CD8-positive, alpha-beta T cell (primary cell): ENCODE measurements at places on chromosomes 7 and 10. TPM values are rescaled to one million over a fixed set of nuclear protein-coding genes. Genes with fewer than 3 reads are reported as not detected.

DNA sequence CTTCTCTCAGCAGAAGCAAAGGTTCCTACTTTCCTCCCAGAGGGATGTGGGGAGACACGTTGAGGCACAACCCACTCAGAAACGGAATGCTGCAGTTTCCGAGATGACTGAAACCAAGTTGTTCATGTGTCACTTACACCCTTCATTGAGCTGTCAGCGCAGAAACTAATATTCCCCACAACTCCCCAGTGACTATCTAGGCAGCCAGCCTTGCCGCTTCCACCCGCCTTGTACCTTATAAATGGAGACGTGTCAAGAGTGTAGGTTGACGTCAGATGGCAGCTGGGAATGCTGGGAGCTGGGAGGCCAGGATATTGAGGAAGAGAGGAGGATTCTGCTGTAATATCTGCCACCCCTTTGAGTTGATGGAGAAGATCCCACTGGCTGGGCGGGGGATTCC, 15.1 kb downstream of the GPR26 start:
- no peak for DNase-seq

CUZD1 gene
- 0.43 TPM for total RNA-seq

- no peak for DNase-seq
Observed at GRCh38 chr10:124604214-124605000, 139.8 kb downstream of the FAM53B start.

OAT gene
- total RNA-seq, result 49.8 TPM

DNA sequence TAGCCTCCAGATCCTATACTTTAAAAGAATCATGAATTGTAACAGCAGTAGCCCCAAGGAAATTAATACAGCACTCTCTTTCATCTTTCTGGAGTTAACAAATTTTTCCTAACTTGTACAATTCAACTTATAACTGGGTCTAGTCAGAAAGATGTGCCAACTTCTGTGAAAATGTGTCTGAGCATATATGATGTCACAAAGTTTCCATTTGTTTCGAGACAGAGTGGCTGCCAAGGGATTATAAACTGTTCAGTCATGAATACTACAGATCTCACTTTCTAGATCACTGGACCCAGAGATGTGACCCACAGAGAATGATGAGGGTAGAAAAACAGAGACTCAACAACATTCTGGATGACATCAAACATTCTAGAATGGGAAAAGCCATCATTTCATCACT, 249.2 kb upstream of the PHF14 start:
- DNase-seq, result no peak

COL28A1 gene
- total RNA-seq, result 0.36 TPM

- no peak for DNase-seq
Observed at GRCh38 chr10:85578860-85579259, 787.7 kb downstream of the GRID1 start.

GRCh38 chr7:8433477-8434289, at the start of gene NXPH1:
TSS of gene NXPH1 (plus strand) at chr7:8433609.
- no peak for DNase-seq

DNA sequence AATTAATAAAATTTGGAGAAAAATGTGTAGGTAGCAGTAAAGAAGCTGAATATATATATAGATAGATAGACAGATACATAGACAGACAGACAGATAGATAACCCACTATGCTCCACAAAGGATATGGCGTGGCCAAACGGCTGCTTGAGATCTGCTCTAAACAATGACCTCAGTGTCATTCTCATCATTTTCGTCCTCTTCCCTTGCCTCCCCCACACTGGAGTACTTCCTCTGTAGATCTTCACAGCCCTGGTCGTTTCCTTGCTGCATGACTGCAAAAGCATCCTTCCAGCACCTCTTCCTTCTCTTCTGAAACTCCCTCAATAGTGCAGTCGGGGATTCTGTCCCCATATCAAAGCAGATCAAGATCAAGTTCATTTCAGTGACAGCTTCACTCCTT, 35.6 kb upstream of the ATP6V0A4 start:
- DNase-seq, result no peak

SPRN gene
- not detected for total RNA-seq

GRCh38 chr7:71974611-71975010, 437.5 kb downstream of the CALN1 start:
- no peak for DNase-seq

RARRES2 gene
- not detected for total RNA-seq

ACHE gene
- total RNA-seq, result 9.1 TPM

- no peak for DNase-seq
Observed at GRCh38 chr10:23522345-23522744, 83.5 kb downstream of the OTUD1 start.

DNA sequence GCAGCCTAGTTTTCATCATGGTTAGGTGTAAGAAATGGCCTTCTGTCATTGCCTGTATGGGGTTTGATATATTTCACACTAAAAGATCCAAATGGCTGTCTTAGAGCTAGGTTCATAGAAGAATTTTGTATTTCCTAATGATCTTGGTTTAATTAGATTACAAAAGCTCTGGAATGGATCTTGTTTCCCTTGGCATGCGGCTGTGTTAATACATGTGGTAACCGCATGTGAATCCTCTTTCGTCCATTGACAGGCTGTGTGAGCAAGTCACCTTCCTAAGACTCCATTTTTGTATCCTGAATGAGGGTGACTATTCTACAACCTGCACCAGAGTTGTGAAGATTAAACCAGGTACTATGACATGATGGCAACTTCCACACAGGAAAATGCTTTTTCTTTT, 12.4 kb upstream of the FZD1 start:
- DNase-seq, result no peak

GRCh38 chr7:158910254-158911053, 54.1 kb downstream of the DYNC2I1 start:
- DNase-seq, result no peak

- DNase-seq, result no peak
Observed at GRCh38 chr7:99748846-99749579, 14.0 kb upstream of the CYP3A7 start.

AMPH gene
- not detected for total RNA-seq

- DNase-seq, result no peak
Observed at GRCh38 chr7:12025246-12025645, 185.8 kb upstream of the TMEM106B start.

DNA sequence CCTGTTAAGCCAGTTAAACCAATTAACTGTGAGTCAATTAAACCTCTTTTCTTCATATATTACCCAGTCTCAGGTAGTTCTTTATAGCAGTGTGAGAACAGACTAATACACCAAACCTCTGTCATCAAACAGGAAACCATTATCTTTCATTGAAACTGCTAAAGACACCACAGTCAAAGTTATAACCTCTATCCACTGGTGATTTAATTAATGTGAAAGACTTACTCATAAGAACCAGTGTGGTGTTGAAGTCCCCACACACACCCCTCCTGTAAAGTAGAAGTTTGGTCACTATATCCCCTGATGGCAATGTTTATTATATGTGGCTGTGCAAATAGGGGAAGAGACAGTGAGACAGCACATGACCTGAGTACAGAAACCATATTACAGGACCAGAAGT, 228.1 kb downstream of the NEBL start:
- DNase-seq, result no peak

GRCh38 chr7:92815412-92815811, 21.0 kb downstream of the CDK6 start:
- no peak for DNase-seq

DNA sequence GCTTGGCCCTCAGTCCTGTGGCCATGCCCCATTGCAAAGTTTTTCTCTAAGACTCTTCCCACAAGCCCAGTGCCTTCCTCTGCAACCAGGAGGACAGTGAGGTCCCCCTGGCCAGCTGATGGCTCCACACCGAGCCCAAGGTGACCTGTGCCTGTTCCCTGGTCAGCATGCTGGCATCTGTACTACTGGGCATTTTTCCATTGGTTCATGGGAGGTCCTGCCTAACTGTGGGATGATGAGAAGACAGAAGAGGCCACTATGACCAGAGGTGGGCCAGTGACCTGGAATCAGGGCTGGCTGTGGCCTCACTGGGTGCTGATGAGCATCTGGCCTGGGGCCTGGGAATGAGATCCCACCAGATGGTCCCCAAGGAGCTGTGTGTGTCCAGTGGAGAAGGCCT, 20.2 kb downstream of the CALML3 start:
- DNase-seq, result no peak

GPR85 gene
- not detected for total RNA-seq

DNA sequence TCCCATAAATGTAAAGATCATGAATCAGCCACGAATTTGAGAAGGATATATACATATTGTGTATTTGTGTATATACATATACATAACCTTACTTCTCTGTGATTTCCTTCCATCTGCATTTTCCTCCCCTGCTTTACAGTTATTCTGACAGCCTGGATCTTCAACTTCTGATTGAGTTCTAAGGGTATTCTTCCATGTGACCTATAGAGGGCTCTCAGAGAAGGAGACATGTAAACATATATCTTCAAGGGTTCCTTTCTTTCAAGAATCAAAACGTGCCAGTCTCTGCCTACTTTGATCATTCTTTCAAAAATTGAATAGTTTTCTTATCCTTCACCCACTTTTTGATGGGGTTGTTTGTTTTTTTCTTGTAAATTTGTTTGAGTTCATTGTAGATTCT, 453.7 kb upstream of the POT1 start:
- no peak for DNase-seq

DNA sequence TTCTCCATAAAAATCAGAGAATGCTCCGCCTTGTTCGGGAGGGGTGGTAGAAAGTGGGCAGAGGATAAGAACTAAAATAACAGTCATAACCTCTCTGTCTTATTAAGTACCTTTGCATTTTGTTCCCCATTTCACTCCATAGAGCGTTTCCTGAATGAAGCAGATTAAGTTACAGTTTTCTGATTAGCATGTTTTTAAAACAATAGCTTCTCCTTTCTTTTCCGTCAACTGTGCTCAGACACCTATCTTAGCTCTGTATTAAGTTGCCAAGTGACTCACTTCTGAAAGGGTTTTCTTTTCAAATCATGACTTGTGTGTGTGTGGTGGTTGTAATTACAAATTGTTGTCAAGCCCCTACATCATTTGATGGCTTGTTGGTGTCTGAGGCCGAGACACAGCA, 1.4 kb downstream of the HABP2 start:
- DNase-seq, result no peak

ZSWIM8 gene
- 68.2 TPM for total RNA-seq

CPVL gene
- 0.50 TPM for total RNA-seq

DNA sequence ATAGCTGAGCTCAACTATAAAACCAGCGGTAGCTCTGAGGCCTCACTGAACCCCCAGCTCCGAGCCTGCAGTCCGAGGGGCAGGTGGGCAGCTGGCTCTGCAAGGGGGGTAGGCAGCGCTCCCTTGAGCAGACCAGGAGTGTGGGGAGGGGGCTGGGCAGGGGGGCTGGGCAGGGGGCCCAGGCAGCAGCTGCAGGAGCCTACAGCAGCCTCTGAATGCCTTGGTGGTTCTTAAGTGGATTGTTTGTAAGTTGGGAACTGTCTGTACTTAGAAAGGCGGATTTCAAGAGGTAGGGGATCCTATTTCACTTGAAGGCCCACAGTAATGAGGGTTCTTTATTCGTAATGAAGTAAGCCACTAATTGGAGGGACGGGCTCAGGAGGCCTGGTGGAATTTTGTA, 72.3 kb downstream of the ICA1 start:
- no peak for DNase-seq

ANK3 gene
- total RNA-seq, result 11.6 TPM

GRCh38 chr7:94877731-94878670, 29.4 kb upstream of the PPP1R9A start:
- no peak for DNase-seq

GRCh38 chr10:75404815-75405597, 3.4 kb upstream of the ZNF503 start:
- no peak for DNase-seq

- no peak for DNase-seq
Observed at GRCh38 chr10:43076876-43077420, at the start of gene RET. TSS of gene RET (plus strand) at chr10:43077069. CDS start at chr10:43077259, 190 bp downstream.

PKD2L1 gene
- 0.14 TPM for total RNA-seq

CALHM2 gene
- 1.7 TPM for total RNA-seq

DNA sequence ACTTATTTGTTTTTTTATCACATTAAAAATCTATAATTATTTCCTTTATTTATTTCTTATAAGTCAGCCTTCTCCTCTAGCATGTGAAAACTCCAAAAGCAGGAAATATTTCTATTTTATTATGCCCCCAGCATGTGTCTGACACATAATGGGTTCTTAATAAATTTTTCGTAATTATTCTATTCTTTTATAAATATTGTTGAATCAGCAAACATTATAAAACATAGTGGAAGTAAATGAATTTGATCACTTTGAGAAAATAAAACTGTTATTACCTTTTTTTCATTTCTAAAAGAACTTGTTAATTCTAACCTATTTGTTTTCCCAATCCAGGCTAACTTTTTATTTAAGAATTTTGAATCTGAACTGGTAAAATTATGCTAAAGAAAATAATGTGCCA, 509.1 kb upstream of the PCDH15 start:
- no peak for DNase-seq

GARIN1A gene
- 0.65 TPM for total RNA-seq

DNA sequence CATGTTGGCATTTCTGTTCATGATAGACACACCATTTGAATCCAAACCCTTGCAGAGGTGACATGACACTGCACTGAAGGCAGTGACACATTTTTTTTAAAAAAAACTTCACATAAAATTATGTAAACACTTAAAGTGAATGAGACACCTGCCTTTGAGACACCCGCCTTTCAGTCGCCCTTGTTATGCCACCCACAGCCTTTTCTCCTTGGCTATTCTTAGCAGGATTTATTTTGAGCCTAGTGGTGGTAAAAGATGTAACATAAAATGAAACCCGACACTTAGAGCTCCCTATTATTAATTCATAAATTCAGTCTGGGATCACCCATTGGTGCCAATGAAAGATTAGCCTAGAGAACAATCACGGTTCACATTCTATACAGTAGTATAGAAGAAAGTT, 161.3 kb downstream of the DYNC1I1 start:
- DNase-seq, result no peak

- DNase-seq, result no peak
Observed at GRCh38 chr7:23449941-23450340, 20.4 kb downstream of the IGF2BP3 start.

- no peak for DNase-seq
Observed at GRCh38 chr7:68671046-68671445, 927.2 kb upstream of the AUTS2 start.

LMTK2 gene
- total RNA-seq, result 33.5 TPM

- no peak for DNase-seq
Observed at GRCh38 chr10:86083206-86083605, 283.4 kb downstream of the GRID1 start.

- DNase-seq, result no peak
Observed at GRCh38 chr7:73921623-73922528, 60.9 kb downstream of the TMEM270 start.

GRCh38 chr7:134750083-134751062, 29.1 kb upstream of the CALD1 start:
- peak; percentile 73 for DNase-seq

DNA sequence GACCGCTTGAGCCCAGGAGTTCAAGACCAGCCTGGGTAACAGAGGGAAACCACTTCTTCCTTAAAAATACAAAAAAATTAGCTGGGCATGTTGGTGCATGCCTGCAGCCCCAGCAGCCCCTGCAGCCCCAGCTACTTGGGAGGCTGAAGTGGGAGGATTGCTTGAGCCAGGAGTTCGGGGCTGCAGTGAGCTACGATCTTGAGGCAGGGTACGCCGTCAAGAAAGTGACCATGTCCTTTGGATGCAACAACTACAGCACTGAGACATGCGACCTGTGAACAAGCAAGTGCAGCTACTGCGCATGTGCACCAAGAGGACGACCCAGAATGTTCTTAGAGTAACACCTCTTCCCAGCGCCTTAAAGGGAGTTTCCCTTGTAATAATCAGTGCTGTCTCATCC, 66.6 kb upstream of the ZNF479 start:
- no peak for DNase-seq
